ENCODE measurements at places on chromosomes 2 and 18.

- no peak for DNase-seq
Observed at GRCh38 chr2:135904341-135904989, 28.2 kb upstream of the MCM6 start.

DNA sequence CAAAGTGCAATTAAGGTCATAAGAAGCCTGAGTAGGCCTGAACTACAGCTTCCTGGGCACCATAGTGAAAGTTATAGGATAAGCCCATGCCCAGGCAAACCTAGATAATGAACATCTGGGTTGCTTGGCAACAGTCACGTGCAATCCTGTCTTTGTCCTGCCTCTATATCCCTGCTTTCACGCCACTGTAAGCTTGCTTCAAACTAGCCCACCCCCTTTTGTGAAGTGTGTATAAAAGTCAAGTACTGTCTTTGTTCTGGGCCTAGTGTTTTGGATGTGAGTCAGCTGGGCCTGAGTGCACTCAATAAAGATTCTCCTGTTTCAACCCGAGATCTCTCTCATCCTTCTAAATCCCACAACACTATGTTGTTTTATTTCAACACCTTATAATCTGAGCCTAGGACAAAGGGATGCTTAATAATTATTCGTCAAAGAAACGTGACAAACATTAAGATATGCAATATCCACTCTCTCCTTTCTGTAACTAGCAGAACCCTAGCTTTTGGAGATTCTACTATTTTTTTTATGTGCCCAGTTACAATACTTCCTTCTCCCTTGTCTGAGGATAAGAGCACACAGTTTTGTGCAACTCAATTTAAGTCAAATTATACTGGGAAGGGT lies 927.8 kb downstream of the SUCLG1 start:
- no peak for DNase-seq

DNA sequence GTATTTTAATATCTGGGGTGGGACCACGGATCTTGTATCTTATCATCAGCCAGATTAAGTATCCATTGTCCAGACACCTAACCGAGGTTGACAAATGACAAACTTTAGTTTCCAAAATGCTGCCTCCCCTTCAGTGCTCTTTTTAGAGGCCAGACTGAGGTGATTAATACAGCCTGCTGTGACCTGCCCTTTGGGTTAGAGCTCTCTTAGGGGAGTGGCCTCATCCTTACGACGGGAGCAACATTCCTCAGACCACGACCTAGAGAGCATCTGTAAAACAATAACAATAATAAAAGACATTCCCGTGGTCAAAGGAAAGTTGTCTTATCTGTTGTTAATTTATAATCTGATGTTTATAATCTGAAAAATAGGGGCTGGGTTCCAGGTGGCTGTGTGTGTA lies 405.3 kb downstream of the LPIN1 start:
- no peak for DNase-seq

- no peak for DNase-seq
Observed at GRCh38 chr2:101112772-101113157, 38.4 kb downstream of the TBC1D8 start.

GRCh38 chr2:144143294-144144151 lies 376.4 kb downstream of the ZEB2 start:
- DNase-seq: no peak

DNA sequence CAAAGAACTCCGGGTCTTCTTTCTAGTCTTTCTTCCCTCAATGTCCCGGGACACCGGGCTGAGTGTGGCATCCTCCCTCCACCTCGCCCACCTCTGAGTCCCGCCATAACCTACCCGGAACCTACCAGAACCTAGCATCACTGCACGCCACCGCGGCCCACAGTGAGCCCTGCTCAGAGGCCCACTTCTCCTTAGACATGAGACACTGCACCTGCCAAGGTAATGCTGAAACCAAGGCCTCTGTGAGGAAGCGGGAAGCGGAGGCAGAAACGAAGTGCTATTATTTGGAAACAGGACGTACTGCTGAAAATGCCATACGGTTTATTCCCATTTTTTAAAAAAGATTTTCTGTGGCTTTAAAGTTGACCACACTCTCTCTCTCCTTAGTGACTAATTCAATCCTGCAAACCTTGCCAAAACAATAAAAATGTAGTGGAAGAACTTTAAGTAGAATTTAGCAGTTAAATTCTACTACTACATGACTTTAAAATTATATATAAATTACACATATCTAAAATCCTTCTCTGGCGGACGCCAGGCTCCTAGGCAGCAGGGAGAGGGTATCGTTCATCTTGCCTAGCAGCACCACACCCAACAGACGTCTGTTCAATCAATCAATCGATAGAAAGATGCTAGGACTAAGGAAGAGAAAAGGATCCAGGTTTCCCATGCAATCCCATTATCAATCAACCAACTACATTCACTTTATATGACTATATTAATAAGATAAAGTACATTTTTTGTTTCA lies 82.0 kb downstream of the ZNF516 start:
- DNase-seq: no peak

GRCh38 chr2:198045227-198045626 lies 240.8 kb downstream of the PLCL1 start:
- no peak for DNase-seq

DNA sequence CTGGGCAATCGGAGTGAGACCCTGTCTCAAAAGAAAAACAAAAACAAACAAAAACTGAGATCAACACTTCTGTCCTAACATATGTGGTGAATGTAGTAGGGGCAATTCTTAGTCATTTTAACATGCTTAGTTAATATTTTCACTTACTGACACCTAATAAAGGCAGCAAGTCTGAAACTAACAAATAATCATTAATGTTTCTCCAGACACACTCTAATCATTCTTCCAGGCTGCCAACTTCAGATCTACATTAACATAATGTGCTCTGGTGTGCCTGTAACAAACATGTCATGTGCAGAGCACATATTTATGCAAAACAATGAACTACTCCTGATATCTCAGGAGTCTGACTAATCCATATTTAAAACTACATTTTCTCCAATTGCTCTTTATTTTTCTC lies 6.0 kb downstream of the KRCC1 start:
- DNase-seq: no peak

GRCh38 chr2:237217995-237218616 lies 132.4 kb downstream of the COPS8 start:
- DNase-seq: no peak

DNA sequence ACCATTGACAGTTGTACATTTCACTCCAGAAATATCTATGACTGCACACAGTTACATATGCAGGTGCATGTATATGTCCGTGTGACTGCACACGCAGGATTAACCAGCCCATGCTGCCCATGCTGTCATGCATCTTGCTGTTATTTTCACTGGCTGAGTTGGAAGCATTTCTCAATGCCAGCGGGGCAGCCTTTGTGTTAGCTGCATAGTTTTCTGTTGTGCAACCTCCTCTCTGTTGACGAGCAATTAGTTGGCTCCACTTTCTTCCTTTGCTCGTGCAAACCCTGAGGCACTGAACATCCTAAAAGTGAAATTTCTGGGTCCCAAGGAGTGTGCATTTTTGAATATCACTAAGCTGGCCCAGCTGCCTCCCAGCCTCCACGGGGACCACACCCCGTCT lies 133.4 kb upstream of the GLI2 start:
- no peak for DNase-seq

GRCh38 chr2:219631406-219631891 lies 4.0 kb downstream of the SLC4A3 start:
- no peak for DNase-seq

GRCh38 chr2:59237311-59237710 lies 996.2 kb upstream of the FANCL start:
- DNase-seq: no peak

DNA sequence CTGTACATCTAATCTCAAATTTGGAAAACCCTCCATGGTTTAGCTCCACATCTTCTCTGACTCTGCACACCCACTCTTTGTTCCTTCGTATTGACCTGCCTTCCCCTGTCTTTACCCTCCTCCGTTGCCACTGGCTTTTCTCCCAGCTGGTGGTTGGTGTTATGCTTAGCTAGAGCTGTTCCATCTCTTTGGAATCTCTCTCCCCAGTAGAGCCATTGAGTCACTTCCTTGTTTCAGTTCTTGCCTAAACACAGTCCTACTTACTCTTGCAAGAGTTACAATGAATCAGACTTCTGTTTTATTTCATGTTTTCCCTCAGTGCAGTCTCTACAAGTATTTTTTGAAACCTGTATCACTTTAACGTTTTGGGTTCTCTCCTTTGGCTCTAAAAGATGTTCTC lies 263.9 kb downstream of the LTBP1 start:
- DNase-seq: peak; percentile 39

GRCh38 chr2:238338710-238339394 lies 18.5 kb downstream of the TRAF3IP1 start:
- DNase-seq: no peak

DNA sequence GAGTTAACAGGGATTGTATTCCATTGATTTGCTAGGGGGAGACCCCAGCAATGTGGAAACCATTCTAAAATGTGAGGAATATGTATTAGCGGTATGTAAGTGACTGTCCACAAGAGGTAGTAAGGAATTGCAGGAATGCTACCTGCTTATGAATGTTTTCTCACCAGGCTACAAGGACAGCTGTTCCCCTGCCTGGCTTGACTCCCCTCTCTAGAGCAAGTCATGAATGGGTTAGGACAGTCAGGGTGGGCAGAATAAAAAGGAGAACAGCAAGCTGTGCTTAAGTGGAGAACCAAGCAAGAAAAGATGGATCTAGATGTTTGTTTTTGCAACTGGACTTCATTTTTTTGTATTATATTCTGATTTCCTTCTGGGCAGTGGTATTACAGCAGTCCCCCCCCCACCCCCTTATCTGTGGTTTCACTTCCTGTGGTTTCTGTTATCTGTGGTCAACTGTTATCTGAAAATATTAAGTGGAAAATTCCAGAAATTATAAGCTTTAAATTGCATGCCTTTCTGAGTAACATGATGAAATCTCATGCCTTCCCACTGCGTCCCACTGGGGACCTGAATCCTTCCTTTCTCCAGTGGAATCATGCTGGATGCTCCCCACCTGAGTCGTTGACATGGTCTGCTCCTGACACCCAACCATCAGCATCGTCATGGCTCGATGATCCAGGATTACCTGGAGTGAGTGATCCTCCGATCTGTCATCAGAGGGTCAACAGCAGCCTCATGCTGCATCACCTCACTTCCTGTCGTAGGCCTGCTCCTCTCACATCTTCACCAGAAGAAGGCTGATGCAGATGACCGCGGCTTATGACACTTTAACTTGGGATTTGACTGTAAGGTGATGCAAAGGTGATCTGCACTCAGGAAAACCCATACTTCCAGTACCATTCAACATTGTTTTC lies 52.2 kb downstream of the VAPA start:
- DNase-seq: no peak

DNA sequence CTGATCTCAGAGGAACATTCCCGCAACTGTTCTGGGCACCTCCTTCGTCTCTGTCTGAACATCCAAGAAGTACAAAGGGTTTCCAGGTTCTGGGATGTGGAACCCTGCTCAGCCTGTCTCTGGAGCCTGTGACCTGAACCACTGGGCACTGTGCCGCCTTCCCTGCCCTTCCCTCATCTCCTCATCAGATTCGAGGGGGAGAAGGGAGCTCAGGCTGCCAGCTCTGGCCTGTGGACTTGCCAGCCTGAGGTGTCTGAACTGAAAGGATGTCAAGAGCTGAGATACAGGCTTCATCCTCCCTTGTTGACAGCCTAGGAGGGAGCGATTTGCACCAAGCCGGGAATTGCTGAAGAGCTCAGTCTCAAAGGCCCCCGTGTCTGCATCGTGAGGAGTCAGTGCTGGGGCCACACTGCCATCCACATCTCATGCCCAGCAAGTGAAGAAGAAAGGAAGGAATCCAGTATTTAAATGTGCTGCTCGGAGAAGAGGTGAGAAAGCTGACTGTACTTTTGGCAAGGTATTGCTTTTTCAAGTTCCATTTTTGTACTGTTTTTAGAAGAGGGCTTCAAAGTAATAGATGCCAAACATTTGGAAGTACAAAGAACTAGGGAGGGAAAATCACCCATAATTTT lies 12.6 kb downstream of the NEU2 start:
- no peak for DNase-seq

GRCh38 chr2:129233751-129234406 lies 745.6 kb upstream of the RAB6C start:
- peak; percentile 41 for DNase-seq

DNA sequence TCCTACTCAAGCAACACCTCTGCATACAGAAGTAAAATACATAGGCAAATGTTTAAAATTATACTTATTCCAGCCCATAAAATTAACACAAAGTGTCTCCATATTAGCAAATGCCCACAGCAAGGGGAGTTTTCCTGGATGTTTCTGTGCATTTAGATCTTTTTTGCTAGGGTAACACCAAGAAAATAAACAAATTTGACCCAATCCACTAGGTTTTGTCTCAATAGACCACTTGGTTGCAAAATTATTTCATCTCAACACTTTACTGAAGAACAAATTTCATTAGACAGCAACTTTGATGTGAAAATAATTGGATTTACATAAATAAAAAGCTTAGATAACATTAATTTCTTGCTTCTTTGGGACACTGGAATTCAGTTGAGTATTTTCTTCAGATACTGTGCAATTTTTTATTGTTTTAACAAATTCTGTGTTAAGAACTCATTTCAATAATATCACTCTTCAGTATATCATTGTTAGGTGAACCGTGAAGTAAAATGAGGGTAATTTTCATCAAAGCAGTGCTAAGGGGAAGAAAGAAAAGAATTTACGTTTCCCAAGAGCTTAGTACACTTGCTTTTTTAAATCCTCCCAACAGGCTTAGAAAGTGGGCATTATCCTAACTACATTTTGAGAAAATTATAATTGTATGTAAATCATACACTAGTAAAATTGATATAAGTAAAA lies 133.5 kb upstream of the TTC39C start:
- no peak for DNase-seq

- no peak for DNase-seq
Observed at GRCh38 chr2:65566617-65567016, 134.2 kb upstream of the SPRED2 start.

DNA sequence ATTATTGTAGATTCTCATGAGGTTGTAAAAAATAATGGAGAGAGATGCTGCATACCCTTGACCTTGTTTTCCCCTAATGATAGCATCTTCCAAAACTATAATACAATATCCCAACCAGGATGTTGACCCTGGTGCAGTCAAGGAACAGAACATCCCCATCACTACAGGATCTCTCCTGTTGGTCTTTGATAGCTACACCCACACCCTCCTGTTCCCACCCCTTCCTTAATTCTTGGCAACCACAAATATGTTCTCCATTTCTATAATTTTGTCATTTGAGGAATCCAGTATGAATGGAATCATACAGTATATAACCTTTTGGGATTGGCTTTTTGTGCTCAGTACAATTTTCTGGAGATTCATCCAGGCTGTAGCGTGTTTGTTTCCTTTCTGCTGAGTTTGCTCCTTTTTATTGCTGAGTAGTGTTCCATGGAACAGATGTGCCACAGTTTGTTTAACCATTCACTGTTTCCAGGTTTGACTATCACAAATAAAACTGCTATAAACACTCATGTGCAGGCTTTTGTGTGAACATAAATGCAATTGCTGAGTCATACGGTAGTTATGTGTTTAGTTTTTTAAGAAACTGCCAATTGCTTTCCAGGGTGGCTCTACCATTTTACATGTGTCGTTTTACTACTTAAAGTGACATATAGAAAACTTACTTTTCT lies 22.2 kb downstream of the MCFD2 start:
- DNase-seq: no peak

GRCh38 chr2:32825291-32825712 lies 121.5 kb upstream of the LTBP1 start:
- peak; percentile 32 for DNase-seq

GRCh38 chr2:56729212-56729611 lies 545.4 kb downstream of the CCDC85A start:
- no peak for DNase-seq

- no peak for DNase-seq
Observed at GRCh38 chr18:37398248-37398920, 167.2 kb downstream of the CELF4 start.

Measured in left lung (tissue), 14 donors.